ENCODE measurements at places on chromosomes 7 and 10.

DNA sequence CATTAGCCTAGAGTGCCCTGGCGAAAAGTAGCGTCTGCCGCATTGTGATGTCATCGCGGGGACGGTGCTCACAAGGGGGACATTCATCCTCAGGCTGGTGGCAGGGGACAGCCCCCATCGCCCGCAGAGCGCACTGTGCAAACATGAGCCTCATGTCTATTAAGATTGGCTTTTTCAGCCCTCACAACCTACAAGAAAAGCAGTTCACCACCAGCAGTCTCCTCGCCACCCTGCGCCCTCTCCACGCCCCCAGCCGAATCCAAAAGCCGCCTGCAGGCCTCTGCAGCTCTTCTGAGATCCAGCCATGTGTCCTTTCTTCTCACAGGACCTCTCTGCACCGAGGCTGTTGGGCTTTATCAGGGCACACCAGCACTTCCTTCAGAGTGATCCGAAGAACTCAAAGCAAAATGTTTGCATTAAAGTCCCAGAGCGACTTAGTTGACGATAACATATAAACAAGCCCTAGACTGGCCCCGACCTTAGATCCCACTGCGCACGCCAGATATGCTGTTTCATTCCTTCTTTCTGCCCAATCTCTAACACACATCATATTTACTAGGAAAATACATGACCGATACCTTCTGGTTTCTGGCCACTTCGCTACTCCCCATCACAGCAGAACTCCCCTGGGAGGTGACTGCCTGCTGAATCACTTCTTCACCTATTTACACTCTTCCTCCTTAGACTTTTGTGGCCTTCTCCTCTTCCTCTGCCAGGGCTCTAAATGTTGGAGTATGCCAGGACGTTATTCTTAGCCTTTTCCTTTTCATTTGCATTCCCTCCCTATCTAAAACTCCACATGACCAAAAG, 206.0 kb upstream of the SH2B2 start:
- DNase-seq, result no peak

- no peak for DNase-seq
Observed at GRCh38 chr10:48197236-48197899, 77.1 kb downstream of the FRMPD2 start.

DNA sequence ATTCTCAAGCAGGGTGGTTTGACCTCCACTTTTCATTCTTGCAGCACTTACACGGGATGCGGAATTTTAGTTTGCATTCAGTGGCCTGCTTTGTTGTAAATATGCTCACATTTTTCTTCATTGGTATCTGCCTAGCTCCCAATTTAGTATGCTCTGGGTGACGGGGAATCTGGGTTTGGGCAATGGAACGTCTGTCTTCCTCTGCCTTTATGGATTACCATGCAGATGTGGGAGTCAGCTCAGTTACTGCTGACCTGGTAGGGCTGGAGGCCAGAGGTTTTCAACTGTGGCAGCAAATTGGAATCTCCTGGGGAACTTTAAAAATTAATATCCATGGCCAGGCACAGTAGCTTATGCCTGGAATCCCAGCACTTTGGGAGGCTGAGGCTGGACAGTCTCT, 161.6 kb downstream of the CAMK1D start:
- DNase-seq, result no peak

- no peak for DNase-seq
Observed at GRCh38 chr7:29391262-29391661, 172.4 kb upstream of the PRR15 start.

- DNase-seq, result no peak
Observed at GRCh38 chr7:95441042-95441823, 6.4 kb upstream of the PON2 start.

GRCh38 chr10:94264085-94264484, 98.7 kb downstream of the NOC3L start:
- DNase-seq, result no peak

DNA sequence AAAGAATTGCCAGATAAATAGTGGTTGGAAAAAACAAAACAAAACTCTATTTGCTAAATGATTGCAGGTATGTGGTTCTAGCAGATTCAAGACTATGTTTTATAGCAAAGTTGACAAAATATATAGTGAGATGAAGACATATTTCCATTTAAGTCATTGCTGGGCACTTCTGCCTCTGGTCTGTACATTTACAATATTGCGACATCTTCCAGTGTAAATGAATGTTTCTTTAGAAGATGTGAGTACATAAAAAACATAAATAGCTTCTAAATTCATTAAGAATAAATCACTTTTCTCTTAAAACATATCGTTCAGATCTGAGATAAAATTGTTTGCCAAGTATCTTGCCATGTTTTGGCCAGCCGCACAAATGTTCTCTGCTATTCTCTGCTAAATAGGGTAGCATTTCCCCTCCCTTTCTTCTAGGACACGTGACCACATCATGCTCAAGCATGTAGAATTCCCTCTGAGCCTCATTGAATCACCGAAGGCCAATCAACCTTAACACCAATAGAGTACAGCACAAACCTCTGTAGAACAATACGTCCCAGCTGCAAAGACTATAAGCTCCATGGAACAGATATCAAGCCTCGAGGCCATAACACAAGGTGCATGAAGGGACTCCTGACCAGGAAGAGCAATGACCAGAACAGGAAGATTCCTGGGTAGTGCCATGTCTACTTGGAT, 1173.3 kb downstream of the GATA3 start:
- no peak for DNase-seq

DNA sequence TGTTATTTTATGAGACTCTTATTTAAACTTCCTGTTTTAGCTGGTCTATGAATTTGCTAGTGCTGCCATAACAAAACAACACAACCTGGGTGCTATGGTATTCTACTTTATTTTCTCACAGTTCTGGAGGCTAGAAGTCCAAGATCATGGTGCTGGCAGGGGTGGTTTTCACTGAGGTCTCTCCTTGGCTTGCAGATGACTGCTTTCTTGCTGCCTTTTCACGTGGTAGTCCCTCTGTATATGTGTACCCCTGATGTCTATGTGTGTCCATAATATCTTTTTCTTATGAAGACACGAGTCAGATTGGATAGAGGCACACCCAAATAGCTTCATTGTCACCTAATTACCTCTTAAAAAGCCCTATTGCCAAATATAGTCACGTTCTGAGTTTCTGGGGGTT, 270.5 kb downstream of the BMPER start:
- no peak for DNase-seq

- no peak for DNase-seq
Observed at GRCh38 chr7:38781991-38782390, 127.0 kb downstream of the VPS41 start.

DNA sequence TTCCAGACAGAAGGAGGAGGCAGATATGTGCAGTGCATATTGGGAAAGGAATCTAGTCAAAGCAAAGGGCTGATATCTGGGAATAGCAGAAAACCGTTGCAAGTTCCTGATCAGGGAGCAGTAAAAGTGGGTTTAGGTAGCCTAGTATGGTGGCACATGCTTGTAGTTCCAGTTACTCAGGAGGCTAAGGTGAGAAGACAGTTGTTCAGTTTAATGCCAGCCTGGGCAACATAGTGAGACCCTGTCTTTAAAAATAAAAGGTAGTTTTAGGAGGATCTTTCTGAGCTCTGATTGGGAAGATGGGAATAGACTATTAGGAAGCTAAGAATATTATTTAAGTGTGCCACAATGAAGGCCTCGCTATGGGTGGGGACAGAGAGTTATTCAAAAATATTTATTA, 1.7 kb downstream of the CCDC172 start:
- DNase-seq, result no peak

GRCh38 chr7:7647495-7648036, 7.0 kb downstream of the UMAD1 start:
- DNase-seq, result no peak

GRCh38 chr10:77034795-77035194, 602.8 kb downstream of the KCNMA1 start:
- DNase-seq, result no peak

DNA sequence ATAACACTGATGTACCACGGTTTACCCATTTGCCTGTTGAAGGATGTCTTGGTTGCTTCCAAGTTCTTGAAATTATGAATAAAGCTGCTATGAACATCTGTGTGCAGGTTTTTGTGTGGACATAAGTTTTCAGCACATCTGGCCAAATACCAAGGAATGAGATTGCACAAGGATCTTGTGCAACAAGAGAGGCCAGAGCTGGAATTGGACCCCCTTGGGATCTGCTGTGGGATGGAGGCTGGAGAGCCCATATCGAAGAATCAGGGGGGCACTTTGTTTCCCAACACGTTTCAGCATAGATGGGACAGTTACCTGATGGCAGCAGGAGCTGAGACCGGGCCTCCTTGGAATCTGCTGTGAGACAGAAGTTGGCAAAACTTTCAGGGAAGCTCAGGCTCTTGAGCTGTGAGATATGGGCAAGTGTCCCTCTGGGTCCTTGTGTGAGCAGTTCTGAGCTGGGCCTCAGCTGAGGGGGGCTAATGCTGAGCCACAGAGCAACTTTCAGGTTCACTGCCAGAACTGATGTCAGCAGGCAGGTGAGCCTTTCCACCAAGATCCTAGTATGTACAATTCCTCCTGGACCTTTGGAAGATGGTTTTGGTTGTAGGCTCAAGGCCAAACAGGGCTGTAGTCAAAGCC, 115.2 kb upstream of the RAB18 start:
- DNase-seq, result no peak

DNA sequence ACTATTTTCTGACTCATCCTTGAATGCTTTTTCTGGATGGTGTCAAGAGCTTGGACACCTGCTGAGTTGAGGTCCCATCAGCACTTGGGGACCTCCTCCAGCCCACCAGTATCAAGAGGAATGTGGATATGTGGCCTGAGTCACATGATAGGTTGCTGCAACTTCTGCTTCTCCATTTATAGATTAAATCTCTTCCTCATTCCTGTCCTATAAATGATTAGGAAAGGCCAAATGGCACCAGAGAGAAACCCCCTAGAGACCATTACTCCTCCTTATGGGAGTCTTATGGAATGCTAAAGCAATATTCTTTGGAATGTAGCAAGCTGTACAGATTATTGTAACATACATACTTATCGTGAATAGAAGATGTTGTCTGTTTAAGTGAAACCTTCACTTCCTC, 85.6 kb downstream of the NEUROD6 start:
- no peak for DNase-seq

All from BE2C (cell line).